ENCODE measurements at places on chromosomes 7 and 10.

DNA sequence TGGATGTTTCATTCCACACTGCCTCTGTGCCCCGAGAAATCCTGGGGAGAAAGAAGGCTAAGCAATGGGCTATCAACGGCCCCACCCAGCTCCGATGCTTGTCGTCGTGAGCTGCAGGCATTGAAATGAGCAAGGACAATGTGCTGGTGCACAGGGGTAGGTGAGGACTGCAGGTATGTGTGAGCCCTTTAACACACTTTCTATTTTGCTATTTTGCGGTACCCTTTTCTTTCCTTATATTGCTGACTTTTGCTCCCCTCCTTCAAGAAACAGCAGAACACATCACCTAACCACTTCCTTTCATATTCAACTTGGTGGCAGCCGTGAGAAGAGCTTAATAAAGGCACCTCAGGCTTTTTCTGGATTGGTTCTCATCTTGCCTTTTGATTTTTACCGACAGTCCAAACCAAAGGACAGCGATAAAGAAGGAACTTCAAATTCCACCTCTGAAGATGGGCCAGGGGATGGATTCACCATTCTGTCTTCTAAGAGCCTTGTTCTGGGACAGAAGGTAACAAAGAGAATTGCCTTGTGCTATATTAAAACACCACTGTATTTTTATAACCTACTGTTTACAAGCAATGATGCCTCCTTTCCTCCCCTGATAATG, 39.2 kb downstream of the AIFM2 start:
- DNase-seq, result no peak

GRCh38 chr10:117699436-117700075, 157.0 kb downstream of the EMX2 start:
- no peak for DNase-seq

DNA sequence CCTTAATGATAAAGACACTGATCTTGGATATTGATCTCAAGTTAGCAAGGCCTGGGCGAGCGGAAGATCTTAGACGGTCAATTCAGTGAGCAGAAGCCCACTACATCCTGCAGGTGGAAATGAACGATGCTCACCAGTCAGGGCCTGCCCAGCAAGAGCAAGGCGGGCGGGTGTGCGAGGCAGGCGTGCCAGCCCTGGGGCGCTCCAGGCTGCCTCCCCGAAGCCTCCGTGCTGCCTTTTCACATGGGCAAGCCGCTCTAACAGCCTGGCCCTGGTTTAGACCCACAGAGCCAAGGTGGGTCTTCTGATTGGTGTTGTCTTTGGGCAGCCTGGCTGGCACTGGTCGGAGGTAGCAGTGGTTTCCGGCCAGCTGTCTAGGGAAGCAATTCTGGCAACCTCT, 475.1 kb upstream of the FOXK1 start:
- DNase-seq, result no peak

GRCh38 chr10:76245951-76246495, 814.6 kb downstream of the LRMDA start:
- no peak for DNase-seq

DNA sequence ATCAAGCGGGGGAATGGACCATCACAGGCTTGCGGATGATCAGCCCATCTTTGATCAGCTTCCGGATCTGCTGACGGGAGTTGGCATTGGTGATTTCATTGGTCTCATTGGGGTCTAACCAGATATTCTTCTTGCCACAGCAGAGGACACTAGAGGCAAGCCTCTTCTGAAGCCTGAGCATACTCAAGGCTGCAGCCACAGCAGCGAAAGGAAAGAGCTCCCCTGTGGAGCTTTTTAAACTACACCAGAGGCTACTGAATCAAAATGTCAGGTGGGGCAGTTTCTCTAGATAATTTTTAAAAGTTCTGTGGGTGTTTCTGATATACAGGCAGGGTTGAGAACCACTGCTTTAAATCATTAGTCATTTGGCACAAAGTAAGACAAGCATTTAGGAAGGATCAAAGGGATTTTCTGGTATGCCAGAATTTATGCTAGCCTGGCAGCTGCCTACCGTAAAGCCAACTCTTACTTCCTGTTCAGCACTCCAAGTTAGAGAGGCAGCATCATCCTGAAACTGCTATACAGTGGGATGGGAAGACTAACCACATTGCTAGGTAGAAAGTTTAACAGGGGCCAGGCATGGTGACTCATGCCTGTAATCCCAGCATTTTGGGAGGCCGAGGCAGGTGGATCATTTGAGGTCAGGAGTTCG, 7.0 kb downstream of the NAPEPLD start:
- no peak for DNase-seq

GRCh38 chr7:123823898-123824753, 20.8 kb upstream of the HYAL4 start:
- DNase-seq, result no peak

GRCh38 chr7:127692200-127692599, 40.2 kb downstream of the SND1 start:
- no peak for DNase-seq

GRCh38 chr10:103781329-103782061, 73.9 kb downstream of the SH3PXD2A start:
- no peak for DNase-seq

GRCh38 chr7:137772748-137773147, 74.0 kb downstream of the DGKI start:
- no peak for DNase-seq

GRCh38 chr7:16619979-16620408, 25.6 kb downstream of the ANKMY2 start:
- no peak for DNase-seq

GRCh38 chr7:22698767-22699166, 28.2 kb upstream of the IL6 start:
- DNase-seq, result no peak

DNA sequence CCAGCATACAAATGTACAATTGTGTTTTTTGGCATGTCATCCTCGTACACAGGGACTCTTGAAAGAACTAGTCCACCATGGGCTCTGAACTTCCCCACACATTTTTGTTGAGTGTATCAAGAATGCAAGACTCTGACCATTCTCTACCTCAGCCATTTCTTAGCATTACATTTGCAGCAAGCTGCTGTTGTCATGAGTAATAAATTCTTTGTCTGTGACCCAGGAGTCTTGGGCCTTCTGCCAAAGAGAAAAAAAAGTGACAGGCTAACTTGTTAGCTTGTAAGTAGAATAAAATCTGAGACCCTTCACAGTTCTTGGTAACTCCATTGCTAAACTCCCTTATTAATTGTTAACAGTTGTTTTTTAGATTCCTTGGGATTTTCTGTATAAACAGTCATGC, 542.3 kb upstream of the MBL2 start:
- no peak for DNase-seq

- no peak for DNase-seq
Measured at GRCh38 chr7:148020679-148021078, 569.9 kb upstream of the C7orf33 start.

DNA sequence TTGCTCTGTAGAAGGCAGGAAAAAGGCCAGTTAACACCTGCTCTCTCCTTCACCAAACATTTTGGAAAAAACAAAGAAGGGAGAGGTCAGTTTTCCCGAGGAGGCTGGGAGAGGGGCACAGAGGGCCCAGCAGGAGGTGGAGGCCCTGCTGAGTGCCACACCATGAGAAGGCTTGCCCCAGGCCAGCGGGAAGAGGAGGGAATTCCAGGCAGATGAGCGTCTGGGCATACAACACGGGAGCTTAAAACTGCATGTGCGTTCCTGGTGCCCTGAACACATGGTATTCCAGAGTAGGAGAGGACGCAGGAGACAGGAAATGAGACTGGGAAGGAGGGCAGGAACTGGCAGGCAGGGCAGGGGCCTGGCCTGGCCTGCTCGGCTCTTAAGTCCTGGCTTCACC, 182.4 kb downstream of the CCDC3 start:
- DNase-seq, result no peak

DNA sequence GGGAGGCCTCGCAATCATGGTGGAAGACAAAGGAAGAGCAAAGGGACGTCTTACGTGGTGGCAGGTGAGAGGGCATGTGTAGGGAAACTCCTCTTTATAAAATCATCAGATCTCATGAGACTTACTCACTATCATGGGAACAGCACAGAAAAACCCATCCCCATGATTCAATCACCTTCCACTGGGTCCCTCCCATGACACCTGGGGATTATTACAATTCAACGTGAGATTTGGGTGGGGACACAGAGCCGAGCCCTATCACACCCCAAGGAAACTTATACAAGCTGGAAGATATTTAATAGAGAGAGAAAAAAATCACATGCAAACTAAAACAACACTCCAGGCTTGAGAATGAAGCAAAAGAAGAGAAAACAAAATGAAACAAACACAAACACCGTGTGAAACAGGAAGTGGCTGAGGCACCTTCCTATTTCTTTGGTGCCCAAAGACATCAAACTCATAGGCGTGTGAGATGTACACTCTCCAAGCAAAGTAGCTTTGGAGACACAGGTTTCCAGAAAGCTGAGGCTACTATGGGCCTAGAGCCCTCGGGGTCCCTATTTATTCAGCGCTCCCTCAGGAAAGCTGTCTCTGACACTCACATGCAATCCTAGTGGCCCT, 97.2 kb downstream of the PRKCQ start:
- DNase-seq, result no peak

DNA sequence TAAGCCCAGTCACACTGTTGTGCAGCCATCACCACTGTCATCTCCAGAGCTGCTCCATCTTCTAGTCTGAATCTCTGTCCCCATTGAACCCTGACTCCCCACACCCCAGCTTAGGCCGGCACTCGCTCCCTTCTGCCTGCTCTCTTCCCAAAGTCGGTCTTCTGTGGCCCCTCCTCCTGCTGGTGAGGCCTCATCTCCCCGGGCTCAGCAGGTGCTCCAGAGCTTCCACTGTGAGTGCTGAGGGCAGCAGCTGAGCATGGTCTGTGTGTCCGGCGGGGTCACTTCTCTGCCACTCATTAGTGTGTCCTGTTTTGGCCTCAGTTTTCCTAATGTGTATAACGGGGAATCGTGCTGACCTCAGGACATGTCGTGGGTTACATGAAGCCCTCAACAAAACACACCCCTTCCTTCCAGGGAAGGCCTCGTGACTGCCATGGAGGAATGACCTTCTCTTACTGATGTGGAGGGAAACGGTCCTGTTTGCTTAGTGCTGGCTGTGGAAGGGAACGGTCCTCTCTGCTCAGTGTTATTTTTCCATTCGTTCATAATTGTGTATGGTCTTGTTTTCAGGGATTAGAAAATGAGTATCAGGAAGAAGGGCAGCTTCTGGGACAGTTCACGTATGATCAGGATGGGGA, 4.3 kb upstream of the GET4 start:
- no peak for DNase-seq

DNA sequence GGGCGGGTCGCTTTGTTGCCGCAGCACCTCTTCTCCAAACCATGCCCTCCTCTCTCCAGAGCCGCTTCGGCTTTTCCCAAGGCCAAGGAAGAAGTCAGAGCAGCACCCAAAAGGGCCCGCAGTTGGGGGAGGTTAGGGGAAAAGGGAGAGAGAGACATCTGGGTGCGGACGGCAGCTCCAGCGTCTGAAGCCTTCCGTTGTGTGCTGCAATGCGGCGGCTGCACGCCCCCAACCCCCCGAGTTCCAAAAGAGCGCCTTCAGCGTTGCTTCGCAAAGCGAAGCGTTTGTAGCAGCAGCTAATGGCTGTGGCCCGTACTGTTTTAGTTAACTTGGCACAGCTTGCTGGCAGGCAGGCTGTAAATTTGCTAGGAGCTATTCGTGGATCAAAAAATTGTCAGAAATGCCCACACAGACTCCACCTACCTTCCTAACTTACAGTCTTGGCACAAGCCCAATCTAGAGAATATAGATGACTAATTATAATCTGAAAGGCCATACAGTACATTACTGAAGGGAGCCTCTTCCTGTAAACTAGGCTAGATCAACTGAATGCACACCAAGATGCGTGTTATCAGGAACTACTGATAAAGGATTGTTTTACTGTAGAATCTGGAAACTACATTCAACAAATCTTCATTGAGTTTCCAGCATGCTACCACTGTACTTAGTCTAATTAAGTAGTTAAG, 1.1 kb upstream of the KBTBD2 start:
- peak; percentile 60 for DNase-seq

DNA sequence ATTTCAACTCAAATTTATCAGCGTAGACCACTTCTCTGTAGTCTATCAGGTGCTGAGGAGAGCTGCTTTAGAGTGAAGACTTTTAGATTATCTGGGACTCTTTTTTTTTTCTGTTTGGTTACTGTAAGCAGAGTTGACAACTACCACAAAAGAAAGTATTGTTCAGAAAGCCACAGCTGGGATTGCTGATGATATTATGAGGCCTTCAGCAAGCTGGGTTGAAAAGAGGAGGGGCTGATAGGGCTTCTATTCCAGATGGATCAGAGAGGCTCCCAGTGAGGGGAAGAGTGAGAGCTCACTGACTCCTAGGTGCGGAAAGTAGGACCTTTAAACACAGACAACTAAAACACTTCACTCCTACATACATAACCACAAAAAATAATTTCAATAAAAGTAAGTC, 188.5 kb upstream of the FERD3L start:
- no peak for DNase-seq

- DNase-seq, result no peak
Measured at GRCh38 chr7:91657483-91658071, 222.9 kb downstream of the MTERF1 start.

All from C1 segment of cervical spinal cord (tissue), 14 donors.